CD4-positive, alpha-beta T cell treated with Interleukin-6 for 4 hours (primary cell): ENCODE measurements at places on chromosomes 6 and 20.

GRCh38 chr20:54438166-54438565, 37.2 kb upstream of the DOK5 start:
- no peak for DNase-seq

DNA sequence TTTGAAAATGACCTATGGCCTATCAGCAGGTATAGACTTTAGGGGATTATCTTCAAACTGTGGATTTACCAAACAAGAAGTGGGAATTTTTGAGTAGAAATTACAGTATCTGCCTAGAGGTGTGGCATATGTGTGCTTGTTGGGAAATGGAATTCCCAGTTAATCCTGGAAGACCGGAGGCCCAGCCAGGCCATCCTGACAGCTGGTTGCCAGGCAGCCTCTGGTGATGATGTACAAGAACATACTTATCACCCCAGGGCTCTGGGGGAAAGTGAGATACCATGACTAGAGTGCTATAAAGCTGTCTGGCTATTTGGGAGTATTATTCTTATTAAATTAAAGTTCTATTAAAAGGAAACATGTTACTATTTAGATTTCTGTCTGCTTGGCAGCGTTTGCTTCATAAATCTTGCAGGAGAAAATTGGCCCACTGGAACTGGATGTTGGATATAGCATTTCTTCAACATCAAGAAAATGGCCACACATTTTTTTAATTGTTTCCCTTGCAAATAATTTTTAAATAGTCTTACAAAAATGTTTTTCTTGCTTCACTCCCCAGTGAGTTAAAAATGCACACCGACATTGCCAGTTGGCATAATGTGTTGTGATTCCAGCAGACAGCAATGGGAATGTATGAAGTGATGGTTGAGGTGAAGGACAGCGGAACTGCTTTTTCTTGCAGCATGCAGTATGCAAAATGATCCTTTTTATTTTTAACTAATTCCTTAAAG, 187.8 kb downstream of the MYLK4 start:
- DNase-seq: no peak

DNA sequence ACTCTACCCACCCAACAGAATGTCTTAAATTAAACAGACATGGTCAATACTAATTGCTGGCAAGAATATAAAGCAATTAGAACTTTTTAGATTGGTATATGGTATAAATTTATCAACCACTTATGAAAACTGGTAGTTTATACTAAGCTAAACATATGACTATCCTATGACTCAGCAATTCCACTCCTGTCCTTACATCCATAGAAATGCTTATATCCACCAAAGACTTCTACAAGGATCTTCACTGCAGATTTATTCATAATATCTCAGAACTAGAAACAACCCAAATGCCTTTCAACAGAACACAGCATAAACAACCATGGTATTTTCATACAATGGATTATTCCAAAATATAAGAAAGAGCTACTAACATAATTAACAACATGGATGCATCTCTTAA, 4.6 kb downstream of the ZNF184 start:
- DNase-seq: no peak

DNA sequence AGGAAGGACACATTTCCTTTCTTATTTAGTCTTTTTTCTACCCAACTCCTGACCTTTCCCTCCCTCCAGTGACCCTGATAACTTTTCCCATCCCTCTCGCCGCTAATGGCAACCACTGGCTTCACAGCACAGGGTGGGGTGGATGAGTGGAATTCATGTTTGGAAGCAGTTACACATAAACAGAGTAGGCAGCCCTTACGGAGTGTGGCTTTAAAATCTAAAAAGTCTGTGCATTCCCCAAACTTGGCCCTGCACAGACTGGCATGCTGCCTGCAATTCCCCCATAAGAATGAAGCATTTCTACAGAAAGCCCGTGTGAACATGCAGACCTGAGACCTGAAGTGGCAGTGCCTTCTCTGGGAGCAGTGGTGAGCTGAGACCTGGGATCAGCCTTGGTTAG, 275.9 kb upstream of the PRND start:
- DNase-seq: no peak

DNA sequence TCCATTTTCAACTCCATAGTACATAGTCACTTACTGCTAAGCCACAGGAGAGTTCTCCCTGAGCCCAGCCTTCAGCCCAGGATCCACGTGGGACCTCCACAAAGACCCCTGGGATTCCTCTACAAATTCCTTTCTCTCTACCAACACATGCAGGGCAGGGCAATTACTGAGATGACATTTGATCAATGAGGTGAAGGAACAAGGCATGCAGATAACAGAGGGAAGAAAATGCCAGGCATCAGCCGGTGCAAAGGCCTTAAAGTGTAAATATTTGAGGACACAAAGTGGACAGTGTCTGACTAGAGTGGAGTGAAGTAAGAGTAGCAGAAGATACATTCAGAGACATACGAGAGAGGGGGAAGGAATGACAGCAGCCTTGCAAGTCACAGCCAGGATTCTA, 70.2 kb downstream of the HS3ST5 start:
- no peak for DNase-seq

DNA sequence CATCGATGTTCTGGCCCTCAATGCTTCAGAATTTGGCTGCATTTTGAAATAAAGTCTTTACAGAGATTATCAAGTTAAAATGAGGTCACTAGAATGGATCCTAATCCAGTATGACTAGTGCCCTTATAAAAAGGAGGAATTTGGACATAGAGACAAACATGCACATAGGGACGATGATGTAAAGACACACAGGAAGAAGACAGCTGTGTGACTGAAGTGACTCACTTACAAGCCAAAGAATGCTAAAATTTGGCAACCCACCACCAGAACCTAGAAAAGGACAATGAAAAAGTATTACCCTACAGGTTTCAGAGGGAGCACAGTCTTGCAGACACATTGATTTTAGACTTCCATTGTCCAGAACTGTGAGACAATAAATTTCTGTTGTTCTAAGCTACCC, 322.8 kb upstream of the GJE1 start:
- no peak for DNase-seq

DNA sequence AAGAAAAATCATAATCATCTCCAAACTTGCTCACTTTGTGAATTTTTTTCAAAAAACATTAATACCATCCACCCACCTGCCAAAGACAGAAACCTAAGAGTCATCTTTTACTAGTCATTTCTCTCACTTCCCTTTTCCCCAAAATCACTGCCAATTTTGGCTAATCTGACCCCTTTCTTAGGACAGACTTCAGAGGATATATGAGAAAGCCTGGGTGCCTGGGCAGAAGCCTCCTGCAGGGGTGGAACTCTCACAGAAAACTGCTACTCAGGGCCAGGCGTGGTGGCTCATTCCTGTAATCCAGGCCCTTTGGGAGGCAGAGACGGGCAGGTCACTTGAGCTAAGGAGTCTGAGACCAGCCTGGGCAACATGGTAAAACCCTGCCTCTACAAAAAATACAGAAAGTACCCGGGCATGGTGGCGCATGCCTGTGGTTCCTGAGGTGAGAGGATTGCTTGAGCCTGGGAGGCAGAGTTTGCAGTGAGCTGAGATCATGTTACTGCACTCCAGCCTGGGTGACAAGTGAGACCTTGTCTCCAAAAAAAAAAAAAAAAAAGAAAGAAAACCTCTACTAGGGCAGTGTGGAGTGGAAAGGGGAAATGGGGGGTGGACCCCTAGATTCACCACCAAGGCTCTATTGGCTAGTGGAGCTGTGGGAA, 3.8 kb downstream of the DEK start:
- peak; percentile 5 for DNase-seq

DNA sequence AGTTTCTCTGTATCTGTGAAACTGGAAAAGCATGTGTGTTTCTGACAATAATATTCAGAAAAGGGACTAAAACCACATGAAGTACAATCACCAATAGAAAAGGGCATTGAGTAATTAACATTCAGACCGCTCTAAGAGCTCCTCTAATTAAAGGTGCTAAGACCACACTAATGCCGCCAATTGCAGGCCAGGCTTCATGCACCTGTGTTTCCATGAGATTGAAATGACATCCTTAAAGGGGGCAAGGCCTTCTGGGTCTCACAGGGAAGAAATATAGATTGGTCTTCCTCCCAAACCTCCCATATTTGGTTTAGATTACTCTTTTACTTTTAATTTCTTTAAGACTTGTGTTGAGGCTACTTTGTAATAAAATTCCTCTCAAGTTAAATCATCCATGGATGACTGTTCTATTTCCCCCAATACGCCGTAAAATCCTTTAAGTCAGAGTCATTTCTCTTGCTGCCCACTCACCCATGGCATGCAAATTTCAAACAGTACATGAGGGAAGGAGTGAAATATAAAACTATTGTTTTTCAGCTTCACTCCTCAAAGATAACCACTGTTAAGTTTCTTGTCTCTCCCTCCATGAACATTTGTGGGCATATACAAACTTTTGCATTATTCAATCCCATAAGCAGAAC, 110.6 kb downstream of the UBE3D start:
- DNase-seq: no peak

- no peak for DNase-seq
Measured at GRCh38 chr6:34241351-34242215, 4.9 kb downstream of the HMGA1 start.

- DNase-seq: no peak
Measured at GRCh38 chr20:17524560-17524959, 6.6 kb downstream of the BFSP1 start.
